ENCODE measurements at places on chromosomes 7 and 10.

DNA sequence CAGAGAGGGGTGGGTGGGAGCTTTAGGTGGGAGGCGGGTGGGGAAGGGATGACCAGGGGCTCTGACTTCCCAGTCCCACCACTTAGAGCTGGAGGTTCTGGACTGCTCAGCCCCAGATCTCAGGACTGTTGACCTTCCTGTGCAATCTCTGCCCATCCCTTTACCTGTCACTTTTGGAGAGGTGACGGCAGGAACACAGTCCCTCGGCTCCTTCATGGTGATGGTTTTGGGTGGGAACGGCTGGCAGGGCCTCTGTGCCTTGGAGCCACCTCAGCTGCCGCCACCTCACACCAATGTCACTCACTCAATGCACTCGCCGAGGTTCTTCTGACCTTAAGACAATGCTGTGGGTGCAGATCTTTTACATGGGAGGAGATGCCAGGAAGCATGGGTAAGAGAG lies 49.0 kb downstream of the TMEM270 start:
- DNase-seq = no peak

DNA sequence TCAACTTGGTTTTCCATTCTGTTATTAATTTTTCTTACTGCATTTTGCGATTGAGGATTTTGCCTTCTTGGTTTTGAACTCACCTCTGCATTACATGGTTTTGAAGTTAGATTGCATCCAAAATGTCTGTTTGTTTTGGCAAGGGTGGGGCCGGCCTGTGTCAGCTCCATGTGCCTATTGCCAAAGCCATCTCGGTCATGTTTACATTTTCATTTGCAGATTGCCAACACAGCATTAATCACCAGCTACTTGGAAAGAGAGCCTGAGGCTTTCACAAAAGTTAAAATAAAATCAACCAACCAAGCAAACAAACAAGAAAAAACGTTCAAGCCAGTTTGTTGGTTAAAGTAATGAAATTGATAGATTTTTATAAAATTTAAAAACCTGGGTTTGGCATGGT lies 695.8 kb downstream of the TYW1 start:
- DNase-seq = no peak

DNA sequence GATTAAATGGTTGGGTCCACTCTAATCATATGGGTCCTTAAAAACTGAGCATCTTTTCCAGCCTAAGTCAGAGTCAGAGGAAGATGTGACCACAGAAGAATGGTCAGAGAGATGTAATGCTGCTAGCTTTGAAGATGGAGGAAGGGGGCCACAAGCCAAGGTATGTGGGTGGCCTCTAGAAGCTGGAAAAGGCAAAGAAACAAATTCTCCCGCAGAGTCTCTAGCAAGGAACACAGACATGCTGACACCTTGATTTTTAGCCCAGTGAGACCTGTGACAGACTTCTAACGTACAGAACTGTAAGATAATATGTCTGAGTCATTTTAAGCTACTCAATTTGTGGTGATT lies 1.5 kb upstream of the EXOC6 start:
- DNase-seq = no peak

DNA sequence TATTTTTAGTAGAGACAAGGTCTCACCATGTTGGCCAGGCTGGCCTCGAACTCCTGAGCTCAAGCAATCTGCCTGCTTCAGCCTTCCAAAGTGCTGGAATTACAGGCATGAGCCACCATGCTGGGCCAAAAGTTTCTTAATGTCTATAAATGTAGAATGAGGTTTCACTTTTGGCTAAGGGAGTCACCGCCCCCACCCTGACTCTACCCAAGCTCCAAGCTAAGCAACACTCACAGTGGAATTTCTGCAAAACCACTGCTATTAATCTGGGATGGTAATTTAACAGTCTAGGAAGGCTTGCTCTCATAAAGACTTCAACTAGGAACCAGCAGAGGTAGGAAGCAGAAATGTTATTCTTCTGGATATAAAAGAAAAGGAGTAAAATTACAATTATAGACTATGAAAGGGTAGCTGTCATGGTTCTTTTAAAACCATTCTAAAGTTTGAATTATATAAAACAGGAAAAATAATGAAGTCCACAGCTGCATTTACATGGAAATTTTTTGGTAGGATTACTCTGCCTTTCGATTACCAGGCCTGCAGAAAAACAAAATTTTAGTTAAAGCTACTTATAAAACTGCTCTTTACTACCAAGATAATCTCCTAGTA lies 211.6 kb downstream of the SFMBT2 start:
- DNase-seq = no peak

DNA sequence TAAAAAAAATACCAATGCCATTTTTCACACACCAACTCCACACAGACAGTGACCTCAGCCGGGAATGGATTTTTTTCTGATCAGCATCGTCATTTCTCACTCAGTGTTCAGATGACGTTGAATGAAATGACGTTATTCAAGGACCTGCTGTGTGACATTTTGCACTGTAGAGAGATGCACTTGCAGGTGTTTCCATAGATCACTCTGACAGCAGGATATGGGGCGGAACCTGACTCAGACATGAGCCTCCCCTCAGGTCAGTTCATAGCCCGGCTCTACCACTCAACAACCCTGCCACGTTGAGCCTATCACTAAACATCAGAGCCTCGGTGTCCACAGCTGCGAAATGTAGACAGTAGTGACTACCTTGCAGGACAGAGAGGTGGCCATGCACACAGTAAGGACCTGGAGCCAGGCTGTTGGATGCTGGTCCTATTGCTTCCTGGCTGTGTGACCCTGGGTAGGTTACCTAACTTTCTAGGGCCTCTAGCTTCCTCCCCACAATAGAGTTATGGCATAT lies 41.4 kb upstream of the ANTXRL start:
- DNase-seq = no peak

DNA sequence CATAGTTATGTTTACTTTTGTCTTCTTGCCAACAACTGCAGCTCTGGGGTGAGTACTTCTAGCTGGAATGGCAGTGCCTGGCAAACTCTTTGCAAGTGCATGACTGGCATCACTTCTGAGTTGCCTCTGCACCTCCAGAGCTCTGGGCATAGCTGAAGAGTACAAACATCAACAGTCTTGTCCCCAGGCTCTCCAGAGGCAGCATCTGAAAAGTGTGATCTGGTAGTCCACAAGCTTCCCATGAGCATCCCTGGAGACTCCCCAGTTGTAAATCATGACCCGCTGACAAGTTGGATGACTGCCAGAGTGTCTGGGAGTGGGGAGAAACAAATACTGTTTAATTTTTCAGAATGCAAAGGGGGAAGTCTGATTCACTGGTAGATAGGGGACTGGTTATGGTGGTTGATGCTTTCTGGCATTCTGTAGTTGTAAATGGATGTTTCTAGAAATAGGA lies 138.9 kb upstream of the CDK13 start:
- peak; percentile 87 for DNase-seq

DNA sequence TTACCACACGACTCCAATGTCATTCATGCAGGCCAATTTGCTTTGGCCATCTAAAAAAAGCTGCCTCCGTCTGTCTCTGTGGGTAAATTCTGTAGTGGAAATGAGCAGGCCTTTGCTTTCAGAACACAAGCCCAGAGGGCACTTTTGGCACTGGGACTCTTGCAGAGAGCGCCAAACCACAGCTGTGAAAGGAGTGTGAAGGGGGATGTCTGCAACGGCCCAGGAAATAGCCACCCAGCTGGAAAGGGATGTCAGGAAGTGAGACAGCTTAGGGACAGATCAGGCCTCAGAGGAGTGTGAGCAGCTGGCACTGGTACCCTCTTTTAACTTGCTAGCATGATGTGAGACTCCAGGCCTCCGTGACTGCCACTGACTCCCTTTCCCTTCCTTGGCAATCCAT lies 152.4 kb downstream of the DKK1 start:
- peak; percentile 1 for DNase-seq

All from SHP77 (cell line).